Lower leg skin (tissue), 4 donors: ENCODE measurements at places on chromosomes 12 and 14. TPM values are rescaled to one million over a fixed set of nuclear protein-coding genes. Genes with fewer than 3 reads are reported as not detected.

- DNase-seq, result no peak
Measured at GRCh38 chr14:93811676-93812075, 23.4 kb upstream of the PRIMA1 start.

DNA sequence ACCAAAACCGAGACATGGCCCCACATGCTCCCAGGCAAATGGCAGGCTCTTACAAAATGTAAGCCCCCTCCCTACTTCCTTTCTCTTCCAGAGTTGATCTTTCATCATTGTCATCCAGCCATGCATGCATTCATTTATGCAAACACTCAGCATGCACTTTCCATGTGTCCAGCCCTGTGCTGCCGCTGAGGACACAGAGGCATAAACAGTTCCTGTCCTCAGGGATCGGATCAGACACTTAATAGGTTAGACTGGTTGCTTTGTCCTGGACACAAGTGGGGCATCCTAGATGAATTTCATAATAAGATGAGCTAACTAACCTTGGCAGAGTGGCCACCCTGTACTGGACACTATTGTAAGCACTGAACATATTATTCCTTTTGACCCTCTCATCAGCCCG is 23.1 kb downstream of the PRIMA1 start:
- DNase-seq, result no peak

The LALBA gene
- total RNA-seq, result not detected

The PTPN21 gene
- total RNA-seq, result 76.9 TPM

DNA sequence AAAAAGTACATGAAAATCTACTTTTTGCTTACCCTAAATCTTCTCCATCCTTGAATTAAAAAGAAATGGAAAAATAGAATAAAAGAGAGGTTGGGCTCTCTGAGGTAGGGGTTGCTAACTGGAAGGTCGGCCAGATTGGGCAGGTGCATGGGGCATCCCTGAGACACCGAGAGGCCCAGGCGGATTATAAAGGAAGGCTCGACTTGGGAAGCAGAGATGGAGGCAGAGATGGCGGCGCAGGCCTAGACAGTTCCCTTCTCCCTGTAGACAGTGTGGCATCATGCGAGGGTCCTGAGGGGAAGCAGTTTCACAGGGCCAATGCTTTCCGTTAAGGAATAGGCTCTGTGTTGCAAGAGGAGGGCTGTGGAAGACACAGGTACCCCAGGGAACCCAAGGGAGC is 3.7 kb upstream of the KRT74 start:
- no peak for DNase-seq

The BIN2 gene
- 0.93 TPM for total RNA-seq

The AQP2 gene
- total RNA-seq, result not detected

GRCh38 chr12:132615579-132616038 is 3.0 kb upstream of the P2RX2 start:
- no peak for DNase-seq

GRCh38 chr12:4015225-4016091 is 142.3 kb upstream of the PARP11 start:
- DNase-seq, result no peak

The HHIPL1 gene
- total RNA-seq, result 0.59 TPM

The C12orf54 gene
- not detected for total RNA-seq

- no peak for DNase-seq
Measured at GRCh38 chr14:100056964-100057795, 8.0 kb upstream of the EVL start.

The SPATA7 gene
- 5.2 TPM for total RNA-seq

DNA sequence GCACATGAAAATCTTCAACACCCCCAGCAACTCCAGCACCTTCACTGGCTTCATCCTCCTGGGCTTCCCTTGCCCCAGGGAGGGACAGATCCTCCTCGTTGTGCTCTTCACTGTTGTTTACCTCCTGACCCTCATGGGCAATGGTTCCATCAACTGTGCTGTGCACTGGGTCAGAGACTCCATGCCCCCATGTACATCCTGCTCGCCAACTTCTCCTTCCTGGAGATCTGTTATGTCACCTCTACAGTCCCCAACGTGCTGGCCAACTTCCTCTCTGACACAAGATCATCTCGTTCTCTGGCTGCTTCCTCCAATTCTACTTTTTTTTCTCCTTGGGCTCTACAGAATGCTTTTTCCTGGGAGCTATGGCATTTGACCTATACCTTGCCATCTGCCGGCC is 11.5 kb upstream of the OR11G2 start:
- DNase-seq, result peak; percentile 19

- DNase-seq, result peak; percentile 24
Measured at GRCh38 chr12:29710104-29710503, 73.6 kb downstream of the TMTC1 start.

DNA sequence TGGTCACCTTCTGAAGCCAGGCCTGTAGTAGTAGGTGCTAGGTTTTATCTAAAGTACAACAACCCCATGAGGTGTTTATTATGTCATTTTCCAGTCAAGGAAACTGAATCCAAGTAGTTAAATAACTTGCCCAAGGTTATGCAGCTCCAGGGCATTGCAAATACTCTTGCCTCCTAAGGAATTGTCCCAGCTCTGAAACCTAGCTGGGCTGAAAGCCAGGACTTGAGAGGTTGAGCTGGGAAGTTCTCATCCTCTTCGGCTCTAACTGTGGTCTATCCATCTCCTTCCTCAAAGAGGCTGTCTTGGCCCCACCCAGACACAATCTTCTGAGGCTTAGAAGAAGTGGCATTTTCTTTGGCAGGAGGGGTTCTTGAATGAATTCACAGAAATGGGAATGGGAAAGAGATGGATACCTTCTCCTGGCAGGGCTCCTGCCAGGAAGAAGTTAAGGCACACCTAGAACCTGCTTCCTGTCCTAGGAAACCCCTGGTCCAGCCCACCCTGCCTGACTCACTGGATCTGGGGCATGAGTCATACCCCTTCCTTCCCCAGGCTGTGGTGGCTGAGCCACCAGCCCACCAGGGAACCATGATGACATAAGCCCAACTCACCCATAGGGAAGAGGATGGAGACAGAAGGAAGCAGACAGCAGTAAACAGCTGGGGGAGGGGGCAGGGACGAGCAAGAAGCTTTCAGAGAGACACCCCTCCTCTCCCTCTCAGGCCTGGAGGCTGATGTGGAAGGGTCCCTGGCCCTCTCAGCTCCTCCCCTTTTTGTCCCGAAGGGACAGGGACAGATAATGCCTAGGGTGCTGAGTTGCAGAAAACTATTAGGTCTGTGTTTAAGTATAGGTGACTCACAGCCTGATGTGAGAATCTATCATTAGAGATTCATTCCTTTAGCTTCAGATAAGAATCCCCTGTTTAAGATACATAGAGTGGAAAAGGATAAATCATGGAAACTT is 2.1 kb upstream of the PLEK2 start:
- no peak for DNase-seq

DNA sequence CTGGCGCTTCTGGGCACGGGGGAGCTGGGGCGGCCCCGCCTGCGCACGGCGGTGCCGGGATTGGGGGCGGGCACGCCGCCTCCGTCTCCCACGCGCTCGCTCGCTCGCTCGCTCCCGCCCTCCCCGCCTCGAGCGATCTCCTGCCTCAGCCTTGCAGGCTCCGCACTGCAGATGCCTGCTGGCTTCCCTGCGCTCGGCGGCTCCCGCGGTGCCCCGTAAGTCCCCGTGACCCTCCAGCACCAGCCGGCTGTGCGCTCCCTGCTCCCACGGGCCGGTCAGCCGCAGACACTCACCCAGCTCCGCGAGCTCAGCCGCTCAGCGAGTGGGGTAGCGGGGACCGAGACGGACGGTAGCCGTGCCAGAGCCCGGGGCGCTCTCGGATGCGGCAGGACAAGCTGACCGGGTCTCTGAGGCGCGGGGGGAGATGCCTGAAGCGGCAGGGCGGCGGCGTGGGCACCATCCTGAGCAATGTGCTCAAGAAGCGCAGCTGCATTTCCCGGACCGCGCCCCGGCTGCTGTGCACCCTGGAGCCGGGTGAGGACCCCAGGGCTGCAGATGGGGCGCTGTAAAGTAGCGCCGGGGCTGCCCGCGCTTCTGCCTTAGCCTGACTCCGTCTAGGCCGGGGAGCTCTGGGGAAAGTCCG is at the start of gene TBC1D30:
Gene TBC1D30 (plus strand): TSS at position 148 of the 643 bp plus-strand sequence. CDS start 233 bp downstream, at position 381.
- no peak for DNase-seq

DNA sequence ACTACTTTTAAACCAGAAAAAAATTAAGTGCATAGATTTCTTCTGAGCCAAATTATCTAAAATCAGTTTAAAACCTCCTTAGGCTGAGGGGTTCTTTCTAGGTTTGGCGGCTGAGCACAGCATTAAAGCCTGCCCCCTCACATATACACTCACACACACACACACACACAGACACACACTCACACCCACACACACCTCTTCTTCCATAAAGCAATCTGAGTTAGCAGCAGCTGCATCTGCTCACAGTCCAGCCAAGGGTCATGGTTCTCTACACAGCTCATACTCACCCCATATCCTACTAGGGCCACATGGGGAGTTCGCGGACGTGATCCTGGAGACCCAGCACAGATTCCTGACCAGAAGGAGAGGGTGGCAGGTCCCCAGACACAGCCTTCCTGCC is 12.4 kb downstream of the SYNDIG1L start:
- no peak for DNase-seq

DNA sequence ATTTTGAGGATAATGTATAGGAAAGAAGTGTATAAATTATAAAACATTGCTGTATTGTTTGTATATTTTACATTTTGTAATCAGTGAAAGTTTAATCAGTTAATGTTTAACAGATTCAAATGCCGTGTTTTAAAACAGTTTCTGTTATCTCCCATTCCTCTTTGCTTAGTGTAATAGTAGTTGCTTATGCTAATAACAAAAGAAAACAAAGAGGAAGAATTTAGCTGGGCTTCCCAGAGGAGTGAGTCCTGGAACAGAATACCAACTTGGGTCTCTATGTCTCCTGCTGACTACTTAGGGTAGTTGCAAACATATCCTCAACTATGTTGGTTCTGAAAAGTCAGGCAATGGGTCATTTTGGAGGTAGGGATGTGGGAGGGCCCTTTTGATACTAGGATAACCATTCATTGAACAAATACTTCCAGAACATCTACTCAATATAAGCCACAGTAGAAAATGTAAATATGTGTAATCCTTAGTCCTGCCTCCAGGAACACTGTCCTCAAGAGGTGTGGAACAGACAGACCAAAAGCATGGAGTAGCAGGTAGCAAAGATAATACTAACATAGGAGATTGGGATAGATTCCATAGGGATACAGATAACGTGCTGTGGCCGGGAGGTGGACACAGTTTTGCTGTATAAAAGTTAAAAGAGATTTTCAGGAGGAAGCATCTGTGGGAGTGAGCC is 36.1 kb upstream of the EVL start:
- DNase-seq, result no peak

- DNase-seq, result no peak
Measured at GRCh38 chr12:67431411-67432020, 162.4 kb downstream of the CAND1 start.

DNA sequence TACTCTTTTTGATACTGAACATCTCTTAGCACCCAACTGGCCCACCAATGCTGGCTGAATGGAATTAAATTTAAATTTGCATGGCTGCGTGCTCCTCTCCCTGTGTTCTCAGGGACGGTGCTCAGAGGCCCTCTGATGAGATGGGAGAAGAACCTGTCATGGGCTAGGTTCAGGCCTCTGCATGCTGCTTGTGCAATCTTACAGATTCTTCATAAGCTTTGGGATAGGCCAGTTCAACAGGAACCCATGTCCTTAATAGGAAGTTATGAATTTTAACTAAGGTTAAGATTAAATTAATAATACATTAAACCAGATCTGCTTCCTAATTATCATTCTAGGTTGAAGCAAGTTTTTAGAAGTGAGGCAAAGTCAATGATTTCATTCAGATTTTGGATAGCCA is 119.7 kb upstream of the LRIG3 start:
- no peak for DNase-seq

The SMARCC2 gene
- 66.1 TPM for total RNA-seq

DNA sequence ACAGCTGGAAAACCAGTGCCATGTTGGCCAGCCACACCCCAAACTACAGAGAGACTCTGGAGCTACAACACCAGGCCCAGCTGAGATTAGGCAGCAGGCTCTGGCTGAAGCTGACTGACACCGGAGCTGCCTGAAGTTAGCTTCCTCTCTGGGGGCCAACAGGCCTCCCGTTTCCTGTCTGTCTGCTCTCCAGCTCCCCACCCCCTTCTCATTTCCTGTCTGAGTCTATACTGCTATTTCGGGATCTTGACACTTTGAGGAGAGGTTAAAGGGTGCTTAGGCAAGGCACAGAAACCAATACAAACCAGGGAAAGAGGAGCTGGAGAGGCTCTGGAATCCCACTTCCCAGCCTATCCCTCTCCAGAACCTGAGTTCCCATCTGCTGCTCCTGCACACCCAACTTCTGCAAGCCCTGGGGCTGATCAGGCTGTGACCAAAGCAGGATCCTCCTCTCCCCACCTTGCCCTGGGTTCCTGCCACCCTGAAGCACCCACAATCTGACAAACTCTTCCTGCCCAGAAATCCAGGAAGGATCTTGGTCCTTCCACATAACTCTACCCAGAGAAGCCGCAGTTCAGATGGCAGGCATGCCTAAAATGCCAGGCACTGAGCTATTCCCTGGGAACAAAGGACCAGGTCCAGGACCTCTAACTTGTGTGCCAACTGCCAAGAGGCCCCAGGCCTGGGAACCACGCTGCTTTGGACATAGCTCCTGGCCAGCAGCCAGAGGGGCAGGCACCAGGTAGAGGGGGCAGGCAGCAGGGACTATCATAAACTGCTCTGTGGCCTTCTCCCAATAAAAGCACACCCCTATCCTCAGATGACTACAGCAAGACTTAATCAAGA is 39.9 kb downstream of the PRPF40B start:
- no peak for DNase-seq

The CRIP1 gene
- total RNA-seq, result 76.9 TPM

GRCh38 chr12:16946704-16947103 is 340.7 kb upstream of the LMO3 start:
- no peak for DNase-seq

- DNase-seq, result peak; percentile 84
Measured at GRCh38 chr14:99266181-99267178, 5.5 kb downstream of the BCL11B start.

DNA sequence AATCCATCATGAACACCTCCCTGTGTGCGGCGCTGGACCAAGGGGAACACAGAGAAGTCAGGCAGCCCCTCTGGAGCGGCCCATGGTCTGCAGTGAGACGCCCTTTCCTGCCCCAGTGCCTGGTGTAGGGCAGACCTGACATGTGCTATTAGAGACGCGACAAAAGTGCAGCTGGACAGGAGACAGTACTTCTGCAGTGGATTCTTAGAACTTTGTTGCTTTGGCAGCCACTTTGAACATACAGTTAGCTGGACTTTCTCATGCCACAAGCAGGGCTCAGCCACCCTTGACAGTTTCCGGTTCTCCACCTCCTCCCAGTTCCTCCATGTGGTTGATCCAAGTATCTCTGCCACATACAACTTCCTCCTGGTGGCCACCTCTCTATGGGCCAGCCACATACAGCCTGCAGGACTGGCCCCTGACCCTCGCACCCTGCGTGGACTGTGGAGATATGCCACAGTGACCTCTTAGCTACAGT is 45.9 kb downstream of the LGMN start:
- no peak for DNase-seq

The EIF2S3B gene
- 0.99 TPM for total RNA-seq
